ENCODE measurements at places on chromosomes 6 and 20.

DNA sequence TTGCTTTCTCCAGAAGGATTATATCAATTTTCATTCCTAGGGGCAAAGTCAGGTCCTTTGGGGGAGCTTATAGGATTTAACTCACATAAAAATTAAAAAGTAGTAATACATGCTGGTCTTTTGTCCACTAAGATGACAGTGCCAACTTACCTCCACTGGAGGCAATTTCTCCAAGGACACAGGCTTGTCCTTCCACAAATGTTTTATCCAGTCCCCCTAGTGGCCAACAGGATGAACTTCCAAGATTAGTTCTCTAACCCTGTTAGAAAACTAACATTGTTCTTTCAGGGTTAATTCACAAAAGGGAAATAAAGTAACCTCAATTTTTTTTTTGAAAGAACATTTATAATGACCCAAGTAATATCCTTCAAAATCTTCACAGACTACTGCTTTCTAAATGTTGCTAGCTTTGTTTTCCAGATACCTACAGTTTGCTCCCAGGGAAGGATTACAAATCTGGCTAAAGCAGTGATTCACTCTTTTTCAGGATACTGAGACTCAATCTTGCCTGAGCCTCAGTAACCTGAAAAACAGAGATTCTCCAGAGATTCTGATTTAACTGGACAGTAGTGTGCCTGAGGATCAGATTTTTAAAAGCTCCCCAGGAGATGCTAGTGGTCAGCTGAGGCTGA lies 31.7 kb upstream of the UBR2 start:
- peak; percentile 79 for DNase-seq

DNA sequence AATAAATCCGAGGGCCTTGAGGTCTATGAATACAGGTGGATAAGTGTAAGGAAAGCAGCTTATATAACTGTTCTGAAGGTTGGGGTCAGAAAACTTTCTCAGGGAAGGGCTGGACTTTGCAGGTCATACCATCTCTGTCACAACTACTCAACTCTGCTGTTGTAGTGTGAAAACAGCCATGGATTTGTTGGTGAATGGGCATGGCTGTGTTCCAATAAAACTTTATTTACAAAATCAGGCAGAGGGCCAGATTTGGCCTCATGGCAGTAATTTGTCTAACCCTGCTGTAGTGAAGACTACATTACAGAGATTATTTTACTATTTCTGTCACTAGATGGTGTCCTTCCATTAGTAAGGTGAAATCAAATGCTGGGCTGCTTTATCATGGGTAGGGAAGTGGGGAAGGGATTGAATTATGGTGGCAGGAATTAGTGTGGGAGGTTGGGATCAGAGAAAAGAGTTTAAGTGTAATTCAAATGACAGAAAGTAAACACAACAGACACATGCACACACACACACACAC lies 409.6 kb upstream of the CHD6 start:
- DNase-seq: no peak

- DNase-seq: no peak
These were observed 10.2 kb upstream of the DNAJC5 start for GRCh38 chr20:63884506-63885263.

DNA sequence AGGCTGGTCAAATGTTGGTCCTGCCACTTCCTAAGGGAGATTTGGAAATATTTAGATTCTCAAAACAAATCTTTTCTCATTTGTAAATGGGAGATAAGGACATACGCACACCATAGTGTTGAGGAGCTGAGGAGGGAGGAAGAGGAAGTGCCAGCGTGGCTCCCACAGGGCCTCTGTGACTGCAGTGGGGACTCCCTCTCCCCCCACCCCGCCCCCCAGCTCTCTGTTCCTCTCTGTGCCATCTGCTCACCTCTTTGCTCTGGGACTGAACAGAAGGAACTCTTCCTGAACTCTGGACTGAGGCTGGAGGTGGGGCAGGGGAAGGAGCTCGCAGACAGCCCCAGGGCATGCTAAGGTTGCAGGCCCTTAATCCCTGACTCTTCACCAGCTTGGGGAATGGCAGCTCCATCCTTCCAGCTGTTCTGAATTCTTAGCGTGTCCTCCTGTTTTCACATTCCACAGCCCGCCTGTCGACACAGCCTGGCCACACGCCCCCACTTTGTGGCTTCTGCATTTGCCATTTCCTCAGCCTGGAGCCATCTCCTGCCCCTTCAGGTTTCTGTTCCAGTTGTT lies 11.4 kb downstream of the DDX27 start:
- no peak for DNase-seq

- DNase-seq: no peak
These were observed 25.5 kb downstream of the SLCO4A1 start for GRCh38 chr20:62667530-62668440.

DNA sequence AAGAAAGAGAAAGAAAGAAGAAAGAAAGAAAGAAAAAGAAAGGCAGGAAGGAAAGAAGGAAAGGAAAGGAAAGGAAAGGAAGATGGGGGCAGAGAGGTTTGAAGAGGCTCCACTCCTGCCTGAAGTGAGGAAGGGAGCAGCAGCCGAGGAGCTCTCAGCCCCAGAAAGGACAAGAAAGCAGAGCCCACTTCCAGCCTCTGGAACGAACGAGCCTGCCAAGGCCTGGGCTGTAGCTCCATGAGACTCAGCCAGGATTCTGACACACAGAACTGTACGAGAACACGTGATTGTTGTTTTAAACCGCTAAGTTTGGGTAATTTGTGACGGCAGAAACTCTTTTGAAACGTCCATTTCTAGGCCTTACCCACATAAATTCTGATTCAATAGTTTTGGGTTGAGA lies 69.5 kb downstream of the TTLL2 start:
- DNase-seq: no peak

DNA sequence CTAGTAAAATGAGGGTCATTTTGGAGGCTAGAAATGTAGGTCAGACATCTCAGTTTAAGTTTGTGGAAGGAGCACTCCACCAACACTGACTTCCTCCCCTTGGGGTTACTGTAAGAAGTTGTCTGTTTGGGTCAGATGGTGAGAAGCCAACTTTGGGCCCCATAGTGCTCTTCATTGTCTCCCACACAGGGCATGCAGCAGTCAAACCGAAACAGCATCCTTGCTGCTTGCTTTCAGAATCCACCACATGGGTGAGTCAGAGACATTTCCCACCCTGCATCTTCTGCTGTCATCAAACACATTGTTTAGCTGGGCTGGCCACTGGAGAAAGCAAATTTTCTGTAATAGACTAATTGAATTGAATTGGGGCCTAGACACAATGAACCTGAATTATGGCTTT lies 16.8 kb downstream of the IL17F start:
- no peak for DNase-seq
